ENCODE measurements at places on chromosomes 6 and 20.

- DNase-seq: no peak
Measured at GRCh38 chr6:167266830-167267555, 24.1 kb upstream of the UNC93A start.

DNA sequence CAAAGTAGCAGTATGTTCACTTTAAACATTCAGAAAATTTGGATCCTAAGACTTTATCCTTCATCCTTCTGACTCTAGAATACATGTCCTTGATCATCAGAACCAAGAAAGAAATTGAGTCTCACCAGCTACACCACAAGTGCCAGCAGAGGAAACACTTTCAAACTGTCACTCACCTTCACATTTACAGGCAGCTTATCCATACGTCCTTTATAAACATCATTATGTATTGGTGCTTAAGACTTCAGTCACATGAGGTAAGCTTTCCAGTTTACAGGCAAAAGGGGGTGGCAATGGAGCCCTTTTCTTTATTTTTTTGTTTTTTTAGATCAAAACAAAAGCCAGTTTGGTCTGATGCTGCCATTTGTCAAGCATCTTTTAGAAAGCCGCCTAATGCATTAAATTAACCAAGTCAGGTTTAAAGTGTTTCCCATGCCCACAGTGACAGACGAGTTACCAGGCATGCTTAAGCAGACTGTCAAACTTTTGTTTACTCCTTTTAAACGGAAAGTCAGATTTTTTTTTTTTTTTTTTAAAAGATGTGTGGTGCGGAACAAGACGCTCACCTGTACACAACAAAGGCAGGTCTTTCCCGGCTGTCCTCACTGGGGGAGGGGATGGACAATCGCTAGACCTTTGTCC lies 952 bp upstream of the BRPF3 start:
- DNase-seq: no peak

GRCh38 chr6:958488-958887 lies 265.5 kb upstream of the EXOC2 start:
- no peak for DNase-seq

DNA sequence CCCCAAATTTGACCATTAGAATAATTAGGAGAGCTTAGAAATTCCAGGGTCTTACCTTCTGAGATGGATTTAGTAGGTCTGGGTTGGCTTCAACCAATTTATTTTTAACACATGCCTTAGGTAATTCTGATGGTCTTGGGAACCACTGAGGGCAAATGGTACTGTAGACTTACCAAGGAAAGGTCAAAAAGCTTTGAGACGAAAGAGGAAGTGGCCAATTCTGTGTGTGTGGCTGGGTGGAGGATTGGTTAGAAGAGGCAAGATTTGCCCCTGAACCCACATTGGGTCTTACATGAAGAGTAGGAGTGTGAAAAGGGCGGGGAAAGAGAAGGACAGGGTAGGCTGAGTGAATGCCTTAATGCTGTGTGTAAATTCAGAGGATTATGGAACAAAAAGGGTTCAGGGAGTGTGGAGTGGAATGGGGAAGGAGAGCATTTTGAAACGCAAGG lies 2.7 kb downstream of the ITCH start:
- peak; percentile 84 for DNase-seq

- peak; percentile 69 for DNase-seq
Measured at GRCh38 chr6:13985663-13986325, 61.0 kb downstream of the RNF182 start.

DNA sequence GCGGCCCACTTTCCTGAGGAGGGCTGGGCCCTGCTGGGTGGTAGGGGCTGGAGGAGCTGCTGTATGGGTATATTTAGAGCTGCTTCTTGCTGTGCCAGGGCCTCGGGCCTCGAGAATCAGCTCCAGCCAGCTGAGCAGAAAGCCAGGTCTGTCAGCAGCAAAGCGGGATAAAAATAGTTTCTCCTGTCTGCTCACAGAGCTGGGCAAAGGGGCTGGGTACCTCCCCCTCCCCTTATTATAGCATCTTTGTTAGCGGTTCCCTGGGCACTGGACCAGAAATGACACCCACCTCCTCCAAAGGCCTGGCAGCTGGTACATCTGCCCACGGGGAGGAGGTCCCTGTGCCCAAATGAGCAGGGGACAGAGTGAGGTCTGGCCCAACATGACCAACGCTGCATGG lies 6.0 kb downstream of the SCRT2 start:
- DNase-seq: no peak

GRCh38 chr6:105994118-105994590 lies 92.0 kb upstream of the PRDM1 start:
- DNase-seq: peak; percentile 92

GRCh38 chr6:11368760-11369159 lies 136.3 kb upstream of the NEDD9 start:
- no peak for DNase-seq

- DNase-seq: no peak
Measured at GRCh38 chr6:110710115-110710514, 105.2 kb downstream of the CDK19 start.

- DNase-seq: peak; percentile 83
Measured at GRCh38 chr6:255751-256083, 36.6 kb upstream of the DUSP22 start.

GRCh38 chr6:133594652-133595110 lies 294.2 kb upstream of the TCF21 start:
- DNase-seq: no peak

GRCh38 chr6:121042766-121043165 lies 291.5 kb downstream of the TBC1D32 start:
- no peak for DNase-seq

GRCh38 chr20:45833883-45834796 lies 541 bp downstream of the SNX21 start:
- DNase-seq: peak; percentile 61

DNA sequence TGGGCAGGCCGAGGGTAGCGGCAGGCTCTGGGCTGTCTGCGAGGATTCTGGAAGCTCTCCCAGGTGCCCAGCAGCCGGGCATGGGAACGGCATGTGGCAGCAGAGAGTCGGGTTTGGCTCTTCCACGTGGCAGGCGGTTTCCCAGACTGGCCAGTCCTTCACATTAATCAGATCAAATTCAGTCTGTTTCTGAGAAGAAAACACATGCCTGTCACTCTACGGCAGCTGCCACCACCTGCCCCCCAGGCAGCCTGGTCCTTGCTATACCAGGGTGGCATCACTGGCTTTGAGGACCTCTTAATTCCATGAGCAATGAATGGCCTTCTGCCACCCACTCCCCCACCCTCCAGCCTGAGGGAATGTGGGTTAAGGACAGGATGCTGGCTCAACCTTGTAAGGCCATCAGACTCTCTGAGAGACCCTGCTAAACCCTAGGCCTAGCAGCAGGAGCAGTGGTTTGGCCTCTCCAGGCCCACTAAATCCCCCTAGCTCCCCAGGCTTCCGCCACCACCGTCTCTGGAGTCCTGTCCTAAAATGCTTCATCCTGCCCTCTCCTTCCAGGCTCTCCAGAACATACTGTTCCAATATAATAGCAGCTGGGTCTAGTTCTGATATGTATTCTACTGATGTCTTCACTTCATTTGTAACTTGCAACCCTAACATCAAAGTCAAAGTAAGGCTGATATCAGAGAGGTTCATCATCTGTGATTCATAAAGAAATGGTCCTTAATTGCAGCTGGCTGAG lies 47.8 kb downstream of the PLCG1 start:
- no peak for DNase-seq

DNA sequence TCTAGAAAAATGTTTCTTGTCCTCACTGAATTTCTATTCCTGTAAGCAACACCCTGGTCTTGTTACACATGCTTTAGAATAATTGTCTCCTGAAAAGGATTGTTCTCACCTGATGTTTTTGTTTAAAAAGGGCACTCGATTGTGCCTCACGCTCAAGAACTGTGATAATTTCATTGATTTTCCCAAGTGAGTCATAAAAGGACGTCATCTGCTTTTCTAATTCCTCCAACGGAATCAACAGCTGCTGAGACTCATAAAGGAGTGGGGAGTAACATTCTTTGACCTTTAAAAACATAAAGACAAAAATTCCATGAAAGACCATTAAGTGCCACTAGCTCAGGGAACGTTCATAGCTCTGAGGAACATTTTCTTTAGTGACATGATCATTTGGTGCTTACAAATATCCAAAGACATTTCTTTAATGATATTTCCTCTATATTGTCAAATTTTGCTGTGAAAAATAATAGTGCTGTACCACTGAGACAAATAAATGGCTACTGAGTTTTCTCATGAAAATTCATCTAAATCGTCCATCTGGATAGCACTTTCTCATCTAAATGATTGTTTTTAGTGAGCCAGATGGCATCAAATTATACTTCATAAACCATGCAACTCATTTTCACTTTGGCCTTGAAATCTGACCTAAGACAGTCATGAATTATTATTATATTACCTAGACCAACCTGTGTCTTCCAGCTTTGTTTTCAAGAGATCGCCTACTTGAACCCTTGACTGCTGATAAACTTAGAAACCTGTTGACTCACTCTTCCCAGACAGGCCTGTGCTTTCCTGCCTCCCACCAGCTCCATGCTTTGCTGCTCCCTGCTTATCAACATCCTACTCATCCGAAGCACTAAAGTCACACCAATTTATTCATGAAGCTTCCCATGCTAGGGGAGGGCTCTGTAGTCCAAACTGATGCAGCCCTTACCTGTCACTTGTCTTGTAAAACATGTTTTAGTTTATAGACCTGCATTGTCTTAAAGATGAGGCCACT lies 178.2 kb downstream of the SYNE1 start:
- DNase-seq: no peak

- DNase-seq: no peak
Measured at GRCh38 chr6:66357781-66358180, 650.8 kb upstream of the EYS start.

- no peak for DNase-seq
Measured at GRCh38 chr6:161414180-161414579, 140.3 kb upstream of the AGPAT4 start.

DNA sequence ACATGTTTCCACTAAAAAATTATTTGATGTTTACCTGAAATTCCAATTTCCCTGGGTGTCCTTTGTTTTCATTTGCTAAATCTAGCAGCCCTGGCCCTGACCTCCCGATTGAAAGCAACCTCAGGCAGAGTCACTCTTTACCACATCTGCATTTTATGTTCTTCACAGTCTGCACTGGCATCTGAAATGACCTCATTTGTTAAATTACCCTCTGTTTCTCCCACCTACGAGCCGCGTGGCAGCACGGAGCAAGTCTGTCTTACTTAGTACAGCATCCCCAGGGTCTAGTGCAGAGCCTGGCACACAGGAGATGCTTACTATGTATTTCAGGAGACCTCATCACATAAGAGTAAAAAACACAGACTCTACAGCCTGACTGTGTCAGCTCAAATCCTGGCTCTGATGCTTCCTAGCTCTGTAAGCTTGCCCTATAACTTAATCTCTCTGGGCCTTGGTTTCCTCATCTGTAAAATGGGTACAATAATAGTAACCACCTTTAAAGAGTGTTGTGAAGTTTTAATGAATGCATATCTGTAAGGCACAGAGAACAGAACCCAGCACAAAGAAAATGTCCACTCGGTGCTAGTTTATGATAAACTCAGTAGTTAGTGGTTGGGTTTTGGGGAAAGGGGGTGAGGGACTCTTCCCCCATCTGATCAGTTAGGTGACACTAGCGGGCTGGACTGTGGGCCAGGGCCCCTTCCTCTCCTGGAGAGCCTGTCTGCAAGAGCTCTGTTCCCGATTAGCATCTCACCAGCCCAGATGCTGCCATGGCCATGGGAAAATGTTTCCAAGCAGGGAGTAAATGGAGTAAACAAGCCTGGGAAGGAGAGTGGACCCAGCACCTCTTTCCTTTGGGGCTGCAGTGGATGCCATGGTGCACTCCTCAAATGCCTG lies 88.2 kb downstream of the PREX1 start:
- DNase-seq: peak; percentile 33

- DNase-seq: peak; percentile 47
Measured at GRCh38 chr20:47620808-47621805, 119.4 kb downstream of the NCOA3 start.

- no peak for DNase-seq
Measured at GRCh38 chr6:151034825-151035781, 169.6 kb downstream of the MTHFD1L start.

DNA sequence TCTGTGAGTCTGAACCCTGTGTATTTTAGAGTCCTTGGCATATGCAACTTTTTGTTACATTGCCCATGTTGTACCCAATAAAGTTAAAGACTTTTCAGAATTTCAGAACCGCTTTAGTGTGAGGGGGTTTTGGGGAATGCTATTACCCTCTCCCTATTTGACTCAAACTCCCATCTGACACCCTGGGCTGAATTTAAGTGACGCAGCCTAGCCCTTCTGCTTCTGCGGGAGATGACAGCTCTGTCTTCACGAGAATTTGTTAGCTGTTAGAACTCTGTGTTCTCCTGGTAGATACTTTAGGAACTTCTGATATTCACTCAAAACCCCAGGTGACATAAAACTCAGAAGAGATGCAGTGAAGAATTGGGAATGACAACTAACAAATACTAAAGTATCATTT lies 500.6 kb upstream of the ID4 start:
- no peak for DNase-seq

GRCh38 chr6:158131926-158132325 lies 36.1 kb downstream of the SERAC1 start:
- DNase-seq: no peak

DNA sequence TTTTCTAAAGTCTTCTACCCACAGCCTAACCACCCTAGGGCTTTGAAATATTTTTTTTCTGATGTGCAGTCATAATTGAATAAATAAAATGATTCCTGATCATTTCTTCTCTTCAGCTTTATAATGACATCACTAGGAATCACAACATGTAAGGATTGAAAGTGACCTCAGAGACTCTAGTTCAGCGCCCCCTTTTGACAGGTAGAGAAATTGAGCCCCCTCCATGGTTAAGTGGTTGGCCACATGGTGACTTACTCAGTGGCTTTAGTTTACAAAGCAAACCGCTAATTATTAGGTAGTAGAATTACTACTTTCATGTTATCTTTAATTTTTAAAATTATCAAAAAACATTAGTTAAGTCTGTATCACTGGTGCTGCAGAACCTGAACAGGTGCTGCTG lies 13.3 kb upstream of the SLC2A12 start:
- DNase-seq: peak; percentile 17

DNA sequence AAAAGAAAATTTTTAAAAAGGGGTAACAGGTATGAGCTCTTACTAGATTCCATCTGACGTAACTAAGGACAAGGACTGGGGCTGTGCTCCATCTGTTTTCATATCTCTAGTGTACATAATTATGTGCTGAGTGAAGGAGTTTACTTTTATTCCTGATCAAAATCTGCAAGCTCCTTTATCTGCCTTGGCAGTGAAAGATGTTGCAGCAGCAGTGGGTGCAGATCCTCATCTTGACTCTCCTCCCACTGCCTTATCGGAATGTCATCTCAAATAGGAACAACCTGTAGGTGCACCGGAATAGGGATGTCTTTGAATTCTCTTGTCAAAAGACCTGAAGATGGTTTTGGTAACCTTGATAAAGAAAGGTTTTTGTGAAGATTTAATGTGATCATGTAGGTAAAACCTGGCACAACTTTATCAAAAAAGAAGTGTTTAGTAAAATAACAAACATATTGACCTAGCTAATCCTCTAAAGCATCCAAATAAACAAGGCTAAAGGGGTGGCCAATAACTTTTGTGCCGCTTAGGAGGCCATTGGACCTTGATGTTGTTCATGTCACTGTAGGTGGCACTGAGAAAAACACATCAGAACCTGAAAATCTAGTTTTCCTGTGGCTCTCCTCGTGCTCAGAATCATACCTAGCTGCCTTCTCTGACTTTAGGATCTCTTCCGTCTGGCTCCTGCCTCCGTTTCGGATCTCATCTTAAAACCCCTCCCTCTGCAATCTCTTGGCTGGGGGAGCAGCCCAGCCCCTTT lies 19.0 kb upstream of the SLC16A10 start:
- DNase-seq: no peak

- DNase-seq: peak; percentile 65
Measured at GRCh38 chr20:905396-905961, 10.7 kb downstream of the ANGPT4 start.

Measured in suppressor macrophage (primary cell).